GM19239 (cell line): ENCODE measurements at places on chromosomes 13 and 19.

DNA sequence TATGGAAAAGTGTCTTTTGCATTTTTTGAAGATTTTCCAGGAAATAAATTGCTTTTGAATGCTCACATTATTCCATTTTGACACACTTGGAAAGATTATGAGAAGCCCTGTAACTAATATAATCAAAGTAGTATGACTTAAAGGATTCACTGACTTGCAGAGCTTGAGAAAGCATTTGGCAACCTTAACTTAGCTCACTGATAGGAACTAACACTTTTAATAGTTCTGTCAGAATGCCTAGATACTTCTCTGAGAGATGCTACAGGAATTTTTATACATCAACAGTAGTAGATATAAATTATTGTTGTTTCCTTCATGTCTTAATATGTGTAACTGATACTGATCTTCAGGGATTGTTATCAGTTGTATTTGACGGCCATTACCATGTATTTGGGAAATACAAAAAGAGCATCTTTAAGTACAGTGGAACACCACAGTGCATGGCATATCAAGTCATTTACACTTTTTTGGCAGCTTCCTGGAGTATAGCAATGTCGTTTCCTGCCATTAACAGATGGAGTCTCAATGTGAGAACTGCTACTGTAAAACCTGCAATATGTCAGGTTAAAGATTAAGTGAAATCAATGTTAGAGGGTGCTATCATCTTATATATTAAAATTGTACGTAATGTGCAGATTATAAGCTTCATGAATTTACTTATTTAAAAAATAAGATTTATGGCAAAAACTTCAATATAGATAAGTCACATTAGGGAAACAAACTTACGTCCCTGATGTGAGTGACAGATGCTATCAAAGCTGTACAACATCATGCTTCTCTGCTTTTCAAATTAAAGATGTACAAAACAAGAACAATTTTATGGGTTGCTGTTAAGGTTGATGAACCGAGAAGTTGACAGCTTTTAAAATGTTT lies 1159.8 kb upstream of the MIR17HG start:
- DNase-seq, result no peak

DNA sequence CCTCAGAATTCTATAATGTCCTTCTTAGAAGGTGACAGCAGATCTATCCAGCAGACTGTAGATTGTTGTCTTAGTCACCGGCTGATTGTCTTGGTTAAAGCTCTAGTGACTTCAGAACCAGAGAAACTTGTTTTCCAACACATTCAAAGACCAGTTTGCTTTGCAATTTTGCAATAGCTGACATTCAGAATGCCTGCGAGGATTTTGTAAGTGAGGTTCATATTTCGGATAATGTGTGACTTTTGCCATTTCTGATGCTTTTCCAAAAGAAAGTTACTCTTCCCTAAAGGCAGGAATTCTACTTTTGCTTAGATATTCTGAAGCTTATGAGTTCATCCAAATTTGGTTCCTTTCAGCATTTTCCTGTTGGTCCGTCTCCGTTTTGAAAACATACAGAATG lies 13.2 kb downstream of the SPINT2 start:
- DNase-seq, result no peak

GRCh38 chr13:51155776-51156515 lies 44.9 kb upstream of the C13orf42 start:
- DNase-seq, result no peak

DNA sequence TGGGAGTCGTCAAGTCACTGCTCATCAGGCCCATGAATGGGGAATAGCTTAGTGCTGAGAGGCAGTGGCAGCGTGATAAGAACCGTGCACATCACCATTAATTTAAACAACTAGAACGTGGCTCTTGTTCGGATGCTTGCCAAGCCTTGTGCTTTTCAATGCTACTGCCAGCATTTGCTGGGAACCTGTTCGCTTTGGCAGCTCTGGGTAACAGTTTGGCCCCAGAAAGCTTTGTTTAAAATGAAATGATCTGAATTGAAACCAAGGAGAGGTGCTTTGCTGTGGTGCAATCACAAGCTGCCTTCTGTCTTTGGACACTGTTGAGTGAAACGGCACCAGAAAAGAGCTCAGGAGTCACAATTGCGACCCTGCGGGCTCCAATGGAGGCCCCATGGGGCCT lies 53.5 kb upstream of the OLFM4 start:
- no peak for DNase-seq

DNA sequence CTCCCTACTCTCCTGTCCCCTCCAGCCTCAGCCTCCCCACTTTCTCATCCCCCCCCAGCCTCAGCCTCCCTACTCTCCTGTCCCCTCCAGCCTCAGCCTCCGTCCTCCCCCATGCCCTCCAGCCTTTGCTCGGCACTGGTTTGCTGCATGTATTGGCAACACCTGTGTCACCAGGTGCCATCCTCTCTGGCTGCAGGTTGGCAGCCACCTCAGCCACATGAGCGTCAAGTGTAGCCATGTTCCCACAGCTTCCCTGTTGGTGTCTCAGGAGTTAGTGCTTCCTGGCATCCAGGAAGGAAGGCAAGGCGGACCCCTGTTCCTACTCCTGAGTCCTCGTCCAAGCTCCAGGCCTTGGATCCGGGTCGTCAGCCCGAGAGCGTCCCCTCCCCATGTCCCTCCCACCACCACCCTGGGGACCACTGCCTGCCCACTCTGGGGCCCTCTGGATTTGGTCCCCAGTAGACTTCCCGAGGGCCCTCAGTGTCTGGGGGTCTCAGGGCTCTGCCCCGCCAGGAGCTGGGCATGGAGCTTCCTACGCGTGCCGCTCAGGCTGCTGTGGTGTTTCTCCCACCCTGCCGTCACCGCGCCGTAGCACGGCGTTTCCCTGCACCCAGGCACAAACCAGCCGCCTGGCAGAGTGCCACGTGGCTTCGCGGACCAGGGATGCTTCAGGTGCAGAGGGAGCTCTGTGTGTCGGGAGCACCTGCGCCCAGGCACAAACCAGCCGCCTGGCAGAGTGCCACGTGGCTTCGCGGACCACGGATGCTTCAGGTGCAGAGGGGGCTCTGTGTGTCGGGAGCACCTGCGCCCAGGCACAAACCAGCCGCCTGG lies 128.3 kb upstream of the MCF2L start:
- DNase-seq, result no peak

GRCh38 chr19:49339301-49340068 lies 4.3 kb downstream of the CD37 start:
- no peak for DNase-seq

GRCh38 chr13:109919715-109920375 lies 133.5 kb upstream of the IRS2 start:
- DNase-seq, result no peak

DNA sequence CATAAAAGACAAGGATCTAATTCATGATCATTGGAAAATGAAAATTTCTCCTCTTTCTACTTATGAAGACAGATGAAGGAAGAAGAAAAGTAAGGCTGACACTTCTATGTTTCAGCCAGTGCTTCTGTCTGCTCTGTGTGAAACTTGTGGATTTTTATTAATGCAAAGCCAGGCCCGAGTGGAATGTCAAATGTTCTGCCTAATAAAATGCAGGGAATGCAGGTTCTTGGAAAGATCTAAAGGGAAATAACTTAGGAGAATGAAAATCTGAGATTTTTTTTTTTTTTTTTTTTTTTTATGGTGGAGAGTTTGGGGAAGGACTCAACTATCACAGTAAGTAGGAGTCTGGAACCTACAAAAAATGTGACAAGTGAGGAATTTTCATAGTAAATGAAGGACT lies 1732.3 kb upstream of the SLC10A2 start:
- no peak for DNase-seq

DNA sequence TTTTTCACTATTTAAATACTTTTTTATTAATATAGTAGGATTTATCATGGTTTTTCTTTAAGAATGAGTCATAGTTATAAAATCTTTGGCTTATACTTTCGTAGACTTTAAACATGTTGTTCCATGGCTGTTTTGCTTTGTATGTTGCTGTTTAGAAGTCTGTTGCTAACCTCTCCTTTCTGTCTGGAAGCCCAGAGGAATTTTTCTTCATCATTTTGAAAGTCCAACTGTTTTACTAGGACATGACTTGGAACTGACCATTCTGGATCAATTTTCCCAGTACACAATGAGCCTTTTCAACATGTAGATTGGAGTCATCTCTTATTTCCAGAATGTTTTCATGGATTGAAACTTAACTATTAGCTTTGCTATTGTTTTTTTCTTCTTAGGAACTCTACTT lies 7.9 kb downstream of the CAB39L start:
- no peak for DNase-seq

- DNase-seq, result no peak
Observed at GRCh38 chr13:97921176-97921816, 32.2 kb upstream of the IPO5 start.

DNA sequence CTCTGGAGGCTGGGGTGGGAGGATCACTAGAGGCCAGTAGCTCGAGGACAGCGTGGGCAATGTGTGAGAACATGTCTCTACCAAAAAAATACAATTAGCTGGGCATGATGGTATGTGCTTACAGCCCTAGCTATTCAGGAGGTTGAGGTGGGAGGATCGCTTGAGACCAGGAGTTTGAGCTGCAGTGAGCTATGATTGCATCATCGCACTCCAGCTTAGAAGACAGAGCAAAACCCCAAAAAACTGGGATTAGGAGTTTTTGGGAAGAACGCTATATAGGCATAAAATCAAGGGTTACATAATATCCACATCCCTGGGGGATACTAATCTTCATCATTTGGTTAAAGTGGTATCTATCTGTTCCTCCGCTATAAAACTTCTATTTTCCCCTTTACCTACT lies 155.5 kb downstream of the CACNA1A start:
- DNase-seq, result no peak

GRCh38 chr13:37914781-37915391 lies 45.3 kb upstream of the TRPC4 start:
- DNase-seq, result no peak

GRCh38 chr13:72952529-72953141 lies 106.2 kb upstream of the KLF5 start:
- DNase-seq, result no peak

- DNase-seq, result no peak
Observed at GRCh38 chr19:2454199-2454961, 2.4 kb downstream of the LMNB2 start.

DNA sequence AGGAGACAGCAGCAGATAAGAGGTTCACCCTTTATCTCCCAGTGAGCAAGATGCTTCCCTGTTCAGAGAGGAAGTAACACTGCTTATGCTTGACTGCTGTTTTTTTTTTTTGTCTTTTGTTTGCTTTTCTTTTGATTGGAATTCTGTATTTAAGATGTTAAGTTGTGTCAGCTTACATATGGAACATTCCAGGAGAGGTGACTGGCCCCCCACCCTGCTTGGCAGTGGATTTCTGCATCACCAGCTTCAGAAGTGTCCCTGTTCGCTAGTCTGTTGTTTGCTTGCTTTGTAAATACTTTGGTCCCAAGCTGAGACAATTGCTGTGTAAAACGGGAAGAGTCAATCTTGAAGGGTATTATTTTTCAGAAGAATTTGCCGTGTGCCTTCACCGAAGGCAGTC lies 43.0 kb downstream of the IFT88 start:
- no peak for DNase-seq

DNA sequence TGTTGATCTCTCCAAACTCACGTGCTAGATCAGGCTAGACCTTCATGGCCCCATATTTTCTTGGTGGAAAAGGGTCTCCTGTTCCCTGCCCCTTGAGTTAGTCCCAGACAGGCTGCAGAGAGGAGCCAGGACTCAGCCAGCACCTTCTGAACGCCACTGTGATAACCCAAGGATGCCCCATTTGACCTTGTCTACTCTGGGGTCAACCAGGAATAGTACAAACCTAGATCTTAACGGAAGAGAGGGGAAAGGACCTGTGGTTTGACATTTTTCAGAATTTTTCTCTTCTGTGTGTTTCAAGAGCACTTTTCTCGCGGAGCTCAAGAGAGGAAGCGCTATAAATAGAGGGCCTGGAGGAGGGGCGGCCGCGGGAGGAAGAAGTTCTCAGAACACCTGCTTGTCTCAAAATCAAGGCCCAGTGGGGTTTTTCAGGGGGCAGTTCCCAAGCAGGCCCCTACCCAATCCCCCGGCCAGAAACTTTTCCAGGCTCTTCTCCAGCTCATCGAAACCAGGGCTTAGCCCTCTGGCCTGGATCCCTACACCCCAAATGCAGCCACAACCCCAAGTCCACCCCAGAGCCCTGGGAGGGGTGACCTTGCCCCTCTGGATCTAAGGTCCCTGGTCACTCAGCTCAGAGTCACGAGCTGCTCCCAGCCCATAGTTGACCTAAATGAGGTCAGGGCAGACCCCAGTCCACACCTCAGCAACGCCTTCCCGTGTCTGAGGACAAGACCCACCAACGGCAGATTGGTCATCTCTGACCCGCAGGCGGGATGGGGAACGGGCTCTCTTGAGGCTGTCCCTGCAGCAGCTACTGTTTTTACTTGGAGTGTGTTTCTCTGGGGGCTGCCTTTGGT lies 75.6 kb upstream of the TM9SF2 start:
- DNase-seq, result peak; percentile 44

GRCh38 chr13:43698009-43698408 lies 88.8 kb downstream of the ENOX1 start:
- DNase-seq, result no peak

GRCh38 chr13:112522578-112522977 lies 65.4 kb downstream of the TUBGCP3 start:
- DNase-seq, result no peak

GRCh38 chr19:36819130-36819630 lies 19.0 kb downstream of the ZNF790 start:
- no peak for DNase-seq

GRCh38 chr19:39696387-39696786 lies 7.9 kb upstream of the LGALS14 start:
- DNase-seq, result no peak

DNA sequence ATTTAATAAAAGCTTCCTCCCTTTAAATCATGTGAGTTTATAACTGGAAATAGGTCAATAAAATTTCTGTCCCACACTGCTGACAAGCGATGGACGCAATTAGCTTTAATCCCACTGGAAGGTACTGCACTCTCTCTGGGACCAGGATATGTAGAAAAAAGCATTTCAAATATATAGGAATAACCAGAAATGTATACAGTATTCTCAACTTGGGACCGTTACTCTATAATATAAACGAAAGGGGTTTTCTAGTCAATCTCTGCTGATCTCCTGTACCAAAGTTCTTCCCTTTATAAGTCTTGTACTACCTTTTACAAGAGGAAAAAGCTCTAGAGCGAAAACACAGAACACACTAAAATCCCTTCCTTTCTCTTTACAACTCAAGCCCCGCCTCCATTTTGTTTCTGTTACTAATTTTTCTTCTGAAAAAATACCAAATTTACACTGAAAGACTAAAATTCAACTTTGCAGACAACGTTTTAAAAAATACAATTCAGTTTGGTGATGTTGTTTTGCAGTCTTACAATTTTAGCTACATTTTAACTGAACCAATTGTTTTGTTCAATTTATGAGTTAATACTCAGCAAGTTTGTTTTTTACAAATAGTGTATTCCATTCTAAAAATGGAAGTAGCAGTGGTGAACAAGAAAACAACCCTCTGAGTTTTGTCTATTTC lies 1.7 kb upstream of the USPL1 start:
- DNase-seq, result peak; percentile 9
